ENCODE measurements at places on chromosomes 16 and 17.

- DNase-seq: no peak
Measured at GRCh38 chr17:29331075-29331707, 37.2 kb upstream of the NUFIP2 start.

DNA sequence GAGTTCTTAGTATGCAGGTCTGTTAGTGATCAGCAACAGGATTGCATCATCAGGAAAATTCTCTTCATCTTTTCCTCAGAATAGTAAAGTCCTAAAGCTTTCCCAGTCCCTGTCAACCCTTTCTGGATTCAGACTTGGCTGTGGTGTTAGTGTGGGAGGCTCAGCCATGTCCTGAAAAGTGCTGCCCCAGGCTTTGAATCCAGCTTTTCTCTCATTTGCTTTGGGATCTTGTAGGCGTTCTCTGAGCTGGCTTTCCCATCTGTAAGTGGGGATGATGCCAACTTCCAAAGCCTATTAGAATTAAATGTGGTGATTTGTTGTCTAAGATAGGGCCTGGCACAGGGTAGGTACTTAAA, 3.0 kb downstream of the ALKBH5 start:
- no peak for DNase-seq

GRCh38 chr17:79852748-79853147, 13.5 kb upstream of the CBX4 start:
- no peak for DNase-seq

DNA sequence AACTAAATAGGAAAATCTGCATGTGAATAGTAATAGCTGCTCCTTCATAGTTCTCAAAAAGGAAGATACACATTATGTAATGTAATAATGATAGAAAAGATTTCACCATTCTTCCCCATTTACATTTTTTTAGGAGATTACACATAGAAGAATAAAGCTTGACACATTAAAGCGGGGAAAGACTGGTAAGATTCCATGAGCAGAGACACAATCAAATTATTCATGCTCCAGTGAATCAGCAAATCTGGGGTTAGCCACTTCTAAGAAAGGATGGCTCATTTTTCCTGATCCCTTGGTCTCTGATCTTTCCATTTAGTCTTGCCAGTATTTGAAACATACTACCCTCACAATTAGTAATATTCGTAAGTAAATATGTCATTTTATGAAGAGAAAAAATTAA, 81.9 kb downstream of the CA4 start:
- DNase-seq: no peak

DNA sequence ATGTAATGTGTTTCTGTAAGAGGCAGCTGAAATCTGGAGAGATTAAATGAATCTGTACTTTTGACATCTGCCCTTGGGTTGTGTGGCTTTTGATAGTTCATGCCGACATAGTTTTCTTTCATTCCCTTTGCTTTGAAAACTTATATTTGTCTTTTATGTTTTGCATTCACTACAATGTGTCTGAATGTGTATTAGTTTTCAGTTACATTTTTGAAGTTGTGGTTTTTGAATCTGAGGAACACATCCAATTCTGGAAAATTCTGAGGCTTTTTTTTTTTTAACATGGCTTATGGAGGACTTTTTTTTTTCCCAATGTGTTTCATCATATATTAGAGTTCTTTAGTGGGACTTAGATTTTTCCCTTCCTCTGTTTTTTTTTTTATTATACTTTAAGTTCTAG, 683.7 kb upstream of the SOX9 start:
- DNase-seq: no peak

DNA sequence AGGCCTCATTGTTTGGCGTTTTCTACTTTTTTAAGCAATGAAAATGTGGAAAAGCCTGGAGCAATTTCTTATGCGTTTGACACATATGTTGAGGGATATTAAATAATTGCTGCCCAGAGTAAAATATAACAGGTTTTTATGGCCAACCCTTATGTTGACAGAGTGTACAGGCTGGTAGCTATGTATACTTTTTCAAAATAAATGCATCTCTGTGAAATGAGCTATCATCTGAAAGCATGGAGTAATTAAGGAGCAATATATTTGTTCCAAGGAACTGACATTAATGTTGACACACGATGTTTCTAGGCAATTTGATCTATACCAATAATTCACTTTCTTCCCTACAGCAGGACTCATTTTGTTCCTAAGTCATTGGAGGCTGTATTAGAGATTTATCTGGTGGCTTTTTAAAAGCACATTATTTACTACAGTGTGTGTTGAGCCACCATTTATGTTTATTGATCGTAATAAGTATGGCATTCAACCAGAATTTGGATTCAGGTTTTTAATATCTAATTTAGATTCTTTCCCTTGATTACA, 11.9 kb upstream of the KRT20 start:
- no peak for DNase-seq

DNA sequence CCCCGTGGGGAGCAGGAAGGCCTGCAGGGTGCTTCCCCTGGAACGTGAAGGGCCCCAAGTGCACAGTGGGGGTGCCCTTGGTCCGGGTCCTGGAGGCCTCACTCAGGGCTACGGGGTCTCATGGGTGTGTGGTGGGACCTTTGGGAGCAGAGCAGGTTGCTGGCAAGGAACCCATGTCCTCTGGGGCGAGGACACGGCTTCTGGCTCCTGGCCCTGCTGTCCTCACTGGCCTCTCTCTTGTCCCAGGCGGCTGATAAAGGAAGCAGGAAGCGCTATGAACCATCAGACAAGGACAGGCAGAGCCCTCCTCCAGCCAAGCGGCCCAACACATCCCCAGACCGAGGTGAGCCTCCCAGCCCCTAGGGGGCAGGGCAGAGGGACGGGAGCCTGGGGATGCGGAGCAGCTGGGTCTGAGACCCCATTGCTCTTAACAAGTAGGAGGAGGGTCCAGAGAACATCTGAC, 9.8 kb upstream of the IL17C start:
- DNase-seq: peak; percentile 42

- DNase-seq: no peak
Measured at GRCh38 chr17:1861391-1862010, 31.7 kb downstream of the RPA1 start.

DNA sequence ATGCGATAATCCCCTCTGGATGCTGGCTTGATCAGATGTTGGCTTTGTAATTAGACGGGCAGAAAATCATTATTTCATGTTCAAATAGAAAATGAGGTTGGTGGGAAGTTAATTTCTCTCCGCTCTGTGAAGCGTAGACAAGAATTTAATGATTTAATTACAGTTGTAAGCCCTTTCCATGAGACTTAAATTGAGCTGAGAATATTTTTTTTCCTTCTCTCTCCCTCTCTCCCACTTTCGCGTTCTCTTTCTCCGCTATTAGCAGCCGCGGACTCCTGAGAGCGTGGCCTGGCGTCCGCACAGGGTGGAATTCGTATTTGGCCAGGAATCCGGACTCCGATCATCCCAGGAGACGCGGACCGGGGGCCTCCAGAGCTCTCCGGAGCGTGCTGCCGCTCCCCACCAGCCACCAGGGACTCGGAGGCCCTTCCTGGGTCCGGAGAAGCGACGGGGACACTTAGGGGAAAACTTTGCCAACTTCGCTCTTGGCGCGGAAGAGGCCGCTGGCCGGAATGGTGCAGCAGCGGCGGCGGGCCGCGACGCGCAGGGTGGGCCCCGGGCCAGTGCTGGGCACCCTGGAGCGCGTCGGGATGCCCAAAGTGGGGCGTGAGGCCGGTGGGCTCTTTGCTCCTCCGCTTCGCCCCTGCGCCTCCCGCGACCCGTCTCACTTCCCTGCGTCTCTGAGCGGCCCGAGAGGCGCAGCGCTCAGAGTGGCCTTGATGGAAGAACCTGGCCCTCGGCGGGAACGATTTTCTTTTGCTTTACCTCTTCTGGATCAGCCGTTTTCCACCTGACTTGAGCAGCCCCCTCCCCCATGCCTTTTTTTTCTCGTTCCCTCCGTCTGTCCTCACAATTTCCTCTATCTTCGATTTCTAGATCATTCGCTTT, 3.6 kb upstream of the IRX3 start:
- no peak for DNase-seq

DNA sequence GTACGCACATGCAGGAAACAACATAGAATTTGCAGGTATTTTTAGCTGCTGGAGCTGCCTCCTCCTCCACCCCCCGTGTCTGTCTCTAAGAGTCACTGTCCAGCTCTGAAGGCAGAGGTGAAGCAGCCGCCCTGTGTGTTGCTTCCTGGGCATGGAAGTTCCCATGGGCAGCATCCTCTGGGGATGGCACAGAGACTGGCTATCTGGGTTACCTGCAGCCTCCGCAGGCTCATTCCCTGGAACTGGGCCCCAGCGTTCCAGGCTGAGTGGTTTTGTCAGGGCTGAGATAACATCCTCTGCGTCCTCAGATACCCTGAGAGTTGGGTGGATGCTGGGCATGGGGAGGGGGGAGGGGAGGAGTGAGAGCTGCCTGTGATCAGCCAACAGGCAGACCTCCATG, 41.5 kb upstream of the MRTFB start:
- peak; percentile 15 for DNase-seq

- DNase-seq: no peak
Measured at GRCh38 chr17:36818134-36818825, 119.0 kb upstream of the LHX1 start.

DNA sequence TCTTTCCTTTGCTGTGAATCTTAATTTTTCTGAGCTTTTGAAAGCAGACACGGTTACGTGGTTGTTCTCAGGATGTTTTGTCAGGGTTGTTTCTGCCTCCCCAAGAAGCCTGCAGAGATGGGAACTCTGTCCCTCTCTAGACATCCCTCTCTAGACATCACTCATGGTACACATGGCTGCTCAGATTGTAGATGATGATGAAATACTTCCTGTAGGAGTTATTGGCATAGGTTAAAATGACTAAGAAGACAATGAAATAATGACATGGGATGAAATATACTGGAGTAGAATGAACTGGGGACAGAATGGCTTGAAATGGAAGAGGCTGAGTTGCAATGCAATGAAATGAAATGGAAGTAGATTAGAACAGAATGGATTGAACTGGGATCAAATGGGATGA, 253.4 kb downstream of the SHISA9 start:
- no peak for DNase-seq

DNA sequence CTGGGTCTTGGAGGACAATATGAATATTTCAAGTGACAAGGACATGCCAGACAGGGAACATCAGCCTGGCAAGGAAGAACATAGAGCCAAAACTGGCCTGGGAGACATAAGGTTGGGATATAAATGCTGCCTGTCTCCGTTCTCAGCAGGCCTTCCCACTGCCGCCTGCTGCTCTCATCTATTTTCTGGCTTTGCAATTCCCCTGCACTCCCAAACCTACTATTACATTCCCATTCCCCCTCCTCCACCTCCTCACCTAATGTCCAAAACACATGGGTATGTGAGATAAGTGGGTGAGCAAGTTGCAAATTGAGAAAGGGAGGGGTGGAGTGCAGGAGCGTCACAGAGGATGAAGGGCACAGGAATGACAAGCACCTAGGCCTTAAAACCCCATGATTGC, 244.3 kb upstream of the CDH8 start:
- DNase-seq: no peak

DNA sequence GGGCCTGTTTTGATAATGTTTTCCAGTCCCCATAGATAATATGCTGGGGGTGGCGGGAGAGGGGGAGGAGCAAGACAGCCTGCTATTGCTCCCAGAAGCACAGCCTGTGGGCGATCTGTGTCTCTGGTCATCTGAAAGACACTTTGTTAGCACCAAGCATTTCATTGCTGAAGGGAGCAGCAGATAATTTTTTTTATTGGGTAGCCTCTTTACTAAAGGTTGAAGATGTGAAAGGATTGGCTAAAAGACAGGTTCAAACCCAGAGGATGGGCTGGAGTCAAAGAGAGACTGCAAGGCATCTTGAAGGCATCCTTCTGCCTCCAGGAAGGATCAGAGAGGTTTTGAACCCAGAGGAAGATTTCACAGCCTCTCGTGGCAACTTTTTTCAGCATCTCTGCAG, 60.6 kb downstream of the C17orf67 start:
- DNase-seq: peak; percentile 65

- DNase-seq: no peak
Measured at GRCh38 chr17:37543637-37544052, 54.0 kb downstream of the DUSP14 start.

DNA sequence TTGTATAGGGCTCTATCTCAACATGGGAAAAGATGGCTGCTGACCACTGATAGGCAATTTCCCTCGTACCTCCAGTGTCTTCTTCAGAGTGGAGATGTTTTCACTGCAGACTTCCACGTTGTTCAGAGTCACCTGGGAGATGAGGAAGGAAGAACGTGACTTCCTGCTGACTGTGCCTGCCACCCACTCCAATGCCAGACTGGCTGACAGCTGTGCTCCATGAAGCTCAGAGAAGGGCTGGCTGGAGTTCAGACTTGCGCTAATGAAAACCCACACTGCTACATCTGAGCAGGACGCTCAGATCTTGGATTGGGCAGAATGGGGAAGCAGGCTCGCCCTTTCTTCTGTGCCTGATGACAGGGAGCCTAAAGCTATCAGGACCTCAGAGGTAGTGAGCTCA, 33.1 kb downstream of the COG4 start:
- no peak for DNase-seq

DNA sequence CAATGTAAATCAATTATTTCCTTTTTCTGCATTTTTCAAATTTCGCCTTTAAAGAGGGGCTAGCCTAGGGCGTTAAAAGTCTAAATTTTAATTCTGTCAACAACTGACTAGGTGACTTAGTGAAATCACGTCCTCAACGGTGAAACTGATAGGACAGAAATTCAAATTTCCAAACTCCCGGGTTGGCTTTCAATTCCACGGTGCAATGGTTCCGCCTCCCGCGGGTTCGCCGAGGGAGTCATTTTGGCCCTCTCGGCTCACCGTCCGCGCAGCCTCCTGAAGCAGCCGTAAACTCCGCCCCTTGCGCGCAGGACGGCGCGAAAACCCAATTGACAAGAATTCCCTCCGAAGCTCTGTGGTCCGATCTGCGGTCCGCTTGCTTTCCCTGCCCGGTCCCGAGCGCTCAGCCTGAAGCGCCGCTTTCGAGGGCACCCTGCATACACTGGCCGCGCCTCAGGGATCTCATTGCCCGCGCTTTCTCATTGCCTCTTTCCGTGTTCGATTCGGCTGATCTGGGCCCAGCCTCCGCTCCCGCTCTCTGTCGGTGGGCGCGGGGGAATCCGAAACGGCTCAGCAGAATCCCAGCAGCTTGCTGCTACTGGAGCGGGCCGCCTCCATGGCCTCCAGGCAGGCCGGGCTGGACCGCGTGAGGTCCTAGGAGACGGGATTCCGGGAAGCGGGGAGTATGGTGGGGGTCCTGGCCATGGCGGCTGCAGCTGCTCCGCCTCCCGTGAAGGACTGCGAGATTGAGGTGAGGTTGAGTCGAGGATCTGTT, at the start of gene ATAD5:
Gene ATAD5, plus strand, starts transcription at position 304 of the 775 bp plus-strand sequence. Its CDS starts 382 bp downstream, at position 686.
- peak; percentile 96 for DNase-seq

GRCh38 chr17:49439305-49439672, 24.6 kb upstream of the PHB1 start:
- no peak for DNase-seq

DNA sequence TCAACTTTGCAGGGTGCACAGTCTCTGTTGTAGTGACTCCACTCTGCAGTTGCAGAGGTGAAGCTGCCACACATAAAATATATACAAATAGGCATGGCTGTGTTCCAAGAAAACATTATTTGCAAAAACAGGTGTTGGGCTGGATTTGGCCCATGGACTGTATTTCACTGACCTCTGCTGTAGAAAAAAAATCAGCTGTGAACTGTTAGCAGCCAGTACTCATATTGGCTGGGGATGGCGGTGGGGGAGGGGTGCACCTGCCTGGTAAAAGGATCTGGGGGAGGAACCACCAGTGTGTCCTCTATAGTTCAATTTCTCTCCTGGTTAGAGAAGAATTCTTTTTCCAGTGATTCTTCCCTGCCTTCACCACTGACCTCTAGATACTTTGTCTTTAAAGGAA, 50.0 kb downstream of the SHISA9 start:
- no peak for DNase-seq

GRCh38 chr16:50548125-50548908, at the start of gene NKD1:
NKD1 (plus strand) TSS chr16:50548396; CDS start chr16:50548554, 158 bp downstream.
- peak; percentile 73 for DNase-seq
